ENCODE measurements at places on chromosomes 16 and 17.

DNA sequence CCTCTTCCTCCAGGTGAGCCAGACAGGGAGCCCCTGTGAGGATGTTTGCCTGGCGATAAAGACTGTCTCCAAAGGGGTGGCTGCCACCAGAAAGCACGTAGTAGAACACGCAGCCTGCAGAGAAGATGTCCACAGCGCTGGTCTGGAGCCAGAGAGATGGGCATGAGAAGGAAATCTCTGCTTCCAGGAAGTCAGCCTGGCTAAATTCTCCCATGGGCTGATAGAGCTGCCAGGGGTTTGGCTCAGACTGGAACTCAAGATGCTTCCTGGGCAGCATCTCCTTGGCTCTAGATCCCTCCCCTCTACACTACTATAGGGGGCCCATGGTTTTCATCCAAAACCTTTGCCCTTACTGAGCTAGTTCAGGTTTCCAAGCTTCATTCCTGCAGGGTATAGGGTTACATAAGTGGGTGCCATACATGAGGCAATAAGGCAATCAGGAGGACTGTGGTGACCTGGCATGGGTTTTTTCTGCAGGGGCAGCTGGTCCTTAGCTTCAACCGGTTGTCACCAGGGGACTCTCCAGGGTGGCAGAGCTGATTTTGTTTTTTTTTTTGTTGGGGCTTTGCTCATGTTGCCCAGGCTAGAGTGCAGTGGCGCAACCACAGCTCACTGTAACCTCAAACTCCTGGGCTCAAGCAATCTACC is 13.6 kb downstream of the PLK1 start:
- no peak for DNase-seq

GRCh38 chr16:79090966-79091365 is 509.6 kb downstream of the MAF start:
- DNase-seq: no peak

DNA sequence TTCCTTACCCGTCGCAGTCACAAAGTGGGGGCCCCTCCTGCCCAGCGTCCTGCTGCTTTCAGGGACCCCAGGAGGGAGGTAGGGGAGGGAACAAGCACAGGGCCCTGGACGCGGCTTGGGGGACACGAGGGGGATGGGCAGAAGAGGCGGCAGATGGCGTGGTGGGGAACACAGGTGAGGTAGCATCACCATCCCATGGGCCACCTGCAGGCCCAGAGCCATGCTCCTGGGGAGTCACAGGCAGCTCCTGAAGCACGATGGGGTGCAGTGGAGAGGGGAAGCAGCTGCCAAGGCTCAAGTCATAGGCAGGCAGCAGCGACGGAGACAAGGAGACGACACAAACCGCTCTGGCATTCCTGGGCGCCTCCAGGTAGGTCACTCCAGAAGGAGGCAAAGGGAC is 10.8 kb downstream of the UNKL start:
- DNase-seq: no peak

GRCh38 chr17:48748718-48749566 is 20.4 kb upstream of the HOXB13 start:
- no peak for DNase-seq

GRCh38 chr17:1883536-1883935 is 53.7 kb downstream of the RPA1 start:
- DNase-seq: no peak

- no peak for DNase-seq
These were observed 17.5 kb downstream of the SLC47A1 start for GRCh38 chr17:19551165-19551564.

DNA sequence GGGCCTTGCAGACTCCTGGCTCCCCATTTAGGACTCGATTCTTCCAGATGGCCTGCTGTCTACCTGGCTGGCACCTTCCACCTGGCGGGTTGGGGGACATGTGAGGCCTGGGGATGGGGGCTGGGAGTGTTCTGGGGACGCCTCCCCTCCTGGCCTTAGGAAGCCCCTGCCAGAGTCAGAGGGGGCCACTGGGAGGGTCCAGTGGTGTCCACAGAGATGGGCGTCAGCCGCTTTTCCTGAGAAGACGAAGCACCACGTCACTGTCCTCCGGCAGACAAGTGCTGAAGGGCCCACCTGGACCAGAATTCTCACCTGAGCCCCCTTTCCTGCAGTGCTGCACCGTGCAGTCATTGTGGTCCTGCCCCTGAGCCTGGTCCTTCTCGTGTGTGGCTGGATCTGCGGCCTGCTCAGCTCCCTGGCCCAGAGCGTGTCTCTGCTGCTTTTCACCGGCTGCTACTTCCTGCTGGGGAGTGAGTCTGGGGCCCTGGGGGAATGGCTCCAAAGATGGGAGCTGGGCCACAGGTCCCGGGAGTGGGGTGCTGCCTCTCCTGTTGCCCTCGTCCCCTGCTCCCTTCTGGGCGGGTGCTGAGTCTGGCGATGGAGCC is 2.9 kb downstream of the TMEM235 start:
- no peak for DNase-seq

Data from stimulated activated CD8-positive, alpha-beta memory T cell treated with anti-CD3 and anti-CD28 coated beads, Interleukin-15, amount 100 ng/mL, for 48 hours (primary cell).